HTR-8/SVneo (cell line): ENCODE measurements at places on chromosomes 3 and 15.

DNA sequence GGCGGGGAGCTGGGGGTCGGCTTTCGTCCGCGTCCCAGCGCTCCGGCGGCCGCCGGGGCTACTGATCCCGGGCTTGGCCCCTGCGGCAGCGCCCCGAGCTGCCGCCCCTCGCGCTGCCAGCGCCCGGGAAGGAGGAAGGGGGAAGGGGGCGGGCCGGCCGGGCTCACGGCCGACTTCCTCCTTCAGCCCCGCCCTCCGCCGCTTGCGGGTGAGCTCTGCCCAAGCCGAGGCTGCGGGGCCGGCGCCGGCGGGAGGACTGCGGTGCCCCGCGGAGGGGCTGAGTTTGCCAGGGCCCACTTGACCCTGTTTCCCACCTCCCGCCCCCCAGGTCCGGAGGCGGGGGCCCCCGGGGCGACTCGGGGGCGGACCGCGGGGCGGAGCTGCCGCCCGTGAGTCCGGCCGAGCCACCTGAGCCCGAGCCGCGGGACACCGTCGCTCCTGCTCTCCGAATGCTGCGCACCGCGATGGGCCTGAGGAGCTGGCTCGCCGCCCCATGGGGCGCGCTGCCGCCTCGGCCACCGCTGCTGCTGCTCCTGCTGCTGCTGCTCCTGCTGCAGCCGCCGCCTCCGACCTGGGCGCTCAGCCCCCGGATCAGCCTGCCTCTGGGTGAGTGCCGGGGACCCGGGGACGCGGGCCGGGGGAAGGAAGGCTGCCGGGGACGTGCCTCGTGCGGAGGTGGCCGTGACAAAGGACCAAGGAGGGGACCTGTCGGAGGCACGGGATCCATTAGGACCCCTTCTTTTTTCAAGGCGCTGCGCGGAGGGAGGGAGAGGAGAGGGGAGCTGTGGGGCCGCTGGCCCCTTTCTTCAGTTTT is at the start of gene SEMA4B:
TSS of gene SEMA4B (plus strand) at position 201 of the 814 bp plus-strand sequence. CDS start at position 450, 249 bp downstream.
- peak; percentile 67 for DNase-seq

DNA sequence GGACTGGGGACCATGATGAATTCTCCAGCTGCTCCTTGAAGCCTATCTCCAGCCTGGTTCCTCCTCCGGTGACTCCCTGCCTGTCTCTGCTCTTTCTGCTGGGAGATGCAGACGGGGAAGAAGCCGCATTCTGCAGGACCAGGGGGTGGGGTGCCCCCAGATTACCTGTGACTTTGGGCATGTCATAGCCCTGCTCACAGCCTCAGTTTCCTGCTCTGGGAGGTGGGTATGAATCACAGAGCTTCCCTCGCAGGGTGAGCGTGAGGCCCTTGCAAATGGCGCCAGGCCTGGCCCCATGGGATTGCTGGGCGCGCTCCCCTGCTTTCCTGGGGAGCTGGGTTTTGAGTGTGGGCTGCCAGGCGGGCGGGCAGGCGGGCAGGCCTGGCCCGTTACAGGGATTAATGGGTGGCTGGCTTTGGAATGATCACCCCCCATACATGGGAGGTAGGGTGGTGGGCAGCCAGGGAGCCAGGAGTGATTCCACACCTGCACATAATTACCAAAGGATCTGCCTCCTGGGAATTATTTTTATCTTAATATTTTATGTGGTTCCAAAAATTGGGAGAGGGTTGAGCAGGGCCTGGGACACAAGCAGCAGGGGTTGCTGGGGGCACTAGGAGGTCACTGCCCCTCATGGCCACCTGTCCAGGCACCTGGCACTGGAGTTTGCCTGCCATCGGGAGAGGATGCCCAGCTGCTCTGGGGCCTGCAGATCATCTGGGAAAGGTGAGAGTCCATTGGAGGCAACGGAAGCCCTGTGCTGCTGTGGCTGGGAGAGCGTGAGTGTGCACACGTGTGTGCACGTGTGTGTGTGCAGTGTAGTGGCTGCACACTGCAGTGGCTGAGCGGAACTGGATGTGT is 106.8 kb downstream of the WNT7A start:
- no peak for DNase-seq

- no peak for DNase-seq
These were observed 40.8 kb upstream of the FILIP1L start for GRCh38 chr3:100155128-100155527.

- no peak for DNase-seq
These were observed 53.5 kb downstream of the SUCNR1 start for GRCh38 chr3:151926956-151927355.

DNA sequence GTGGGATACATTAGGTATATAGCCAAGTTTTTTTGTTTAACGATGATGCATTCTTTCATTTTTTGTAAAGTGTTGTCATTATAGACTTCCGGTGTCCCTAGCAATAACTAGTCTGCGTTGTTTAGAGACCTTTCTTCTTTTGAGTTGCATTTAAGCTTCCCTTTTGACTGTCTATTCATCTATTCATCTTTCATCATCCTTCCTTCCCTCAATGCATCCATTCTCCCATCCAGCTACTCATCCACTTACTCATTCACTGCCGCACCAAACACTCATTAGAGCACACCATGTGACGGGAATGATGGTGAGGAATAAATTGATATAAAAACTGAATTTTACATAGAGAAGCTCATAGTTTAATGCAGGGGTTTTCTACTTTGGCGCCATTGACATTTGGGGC is 32.9 kb downstream of the OR4F15 start:
- DNase-seq: no peak
